ENCODE measurements at places on chromosomes 1 and 21.

DNA sequence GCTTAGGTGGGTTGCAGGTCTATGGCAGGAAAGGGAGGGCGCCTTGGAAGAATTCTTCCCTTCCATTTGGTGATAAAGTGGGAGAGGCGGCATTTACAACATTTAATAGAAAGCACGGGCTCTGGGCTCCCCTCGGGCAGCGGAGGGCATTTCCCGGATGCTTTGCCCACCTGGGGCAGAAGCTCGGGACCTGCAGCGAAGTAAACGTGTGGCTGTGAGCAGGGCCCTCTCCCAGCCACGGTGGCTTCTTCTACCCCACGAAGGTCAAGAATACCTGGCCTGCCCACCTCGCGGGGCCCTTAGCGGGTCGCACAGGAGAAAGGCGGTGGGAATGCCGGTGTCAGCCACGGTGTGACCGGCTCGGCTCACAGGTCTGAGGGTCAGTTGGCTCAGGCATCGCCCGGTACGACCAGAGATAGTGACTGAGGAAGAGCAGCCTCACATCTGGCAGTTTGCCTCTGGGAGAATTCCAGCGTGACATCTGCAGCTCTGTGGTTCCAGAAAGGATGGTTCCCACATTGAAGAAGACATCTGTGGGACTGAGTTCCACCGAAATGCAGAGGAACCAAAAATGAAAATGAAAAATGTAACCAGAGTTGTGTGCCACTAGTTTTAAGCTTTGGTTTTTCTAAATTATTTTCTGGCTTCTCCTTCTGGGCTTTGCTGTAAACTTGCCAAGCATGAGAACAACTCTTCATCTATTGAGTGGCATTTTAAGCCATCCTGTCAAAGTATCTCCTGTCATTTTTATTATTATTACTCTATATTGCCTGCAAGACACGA, 720 bp upstream of the F3 start:
- H3K27me3 ChIP-seq, result peaks cover 83% of the 10 kb centered on the region
- no peak for DNase-seq
- H3K27ac ChIP-seq, result peak overlapping the region; percentile 31

- no peaks in the 10 kb centered on the region for H3K27me3 ChIP-seq
- no peak overlapping the region for H3K4me3 ChIP-seq
- no peak for DNase-seq
- no peaks in the 10 kb centered on the region for H3K4me1 ChIP-seq
Measured at GRCh38 chr1:97186381-97186780, 464.8 kb downstream of the PTBP2 start.

- peak; percentile 53 for DNase-seq
- no peaks in the 10 kb centered on the region for H3K27me3 ChIP-seq
- H3K4me3 ChIP-seq, result peak overlapping the region; percentile 52
- peak overlapping the region; percentile 96 for H3K27ac ChIP-seq
- H3K4me1 ChIP-seq, result peaks cover 99% of the 10 kb centered on the region
- H3K36me3 ChIP-seq, result peaks cover 13% of the 10 kb centered on the region
Measured at GRCh38 chr1:111599781-111600693, 19.6 kb upstream of the RAP1A start.

DNA sequence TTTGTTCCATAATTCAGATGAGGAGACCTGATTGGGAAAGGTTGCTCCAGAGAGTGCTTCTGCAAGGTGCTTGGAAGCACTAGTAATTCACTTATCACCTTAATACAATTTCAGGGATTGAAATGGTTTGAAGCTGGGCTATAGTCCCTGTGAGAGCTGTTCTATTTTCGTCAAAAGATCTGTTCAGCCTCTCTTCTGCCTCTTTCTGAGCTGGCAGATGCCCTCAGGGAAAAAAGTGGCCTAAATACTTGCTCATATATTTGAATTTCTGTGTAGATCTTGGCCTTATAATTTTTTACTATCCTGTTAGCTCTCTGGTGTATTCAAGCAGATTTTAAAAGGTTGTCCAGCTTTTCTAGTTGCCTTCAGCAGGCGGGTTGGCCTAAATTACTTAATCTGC, 22.3 kb downstream of the C1orf146 start:
- H3K4me3 ChIP-seq, result no peak overlapping the region
- H3K27me3 ChIP-seq, result peaks cover 7% of the 10 kb centered on the region
- H3K27ac ChIP-seq, result no peak overlapping the region
- H3K36me3 ChIP-seq, result peaks cover 2% of the 10 kb centered on the region
- no peak for DNase-seq
- no peaks in the 10 kb centered on the region for H3K4me1 ChIP-seq

- no peaks in the 10 kb centered on the region for H3K36me3 ChIP-seq
- no peak for DNase-seq
- H3K4me1 ChIP-seq, result peaks cover 5% of the 10 kb centered on the region
- H3K27me3 ChIP-seq, result no peaks in the 10 kb centered on the region
- no peak overlapping the region for H3K4me3 ChIP-seq
Measured at GRCh38 chr1:89167590-89168230, 8.1 kb downstream of the GBP7 start.

- no peaks in the 10 kb centered on the region for H3K27me3 ChIP-seq
- no peak for DNase-seq
- no peak overlapping the region for H3K27ac ChIP-seq
- peaks cover 62% of the 10 kb centered on the region for H3K36me3 ChIP-seq
Measured at GRCh38 chr1:213201380-213202155, 150.5 kb downstream of the RPS6KC1 start.

DNA sequence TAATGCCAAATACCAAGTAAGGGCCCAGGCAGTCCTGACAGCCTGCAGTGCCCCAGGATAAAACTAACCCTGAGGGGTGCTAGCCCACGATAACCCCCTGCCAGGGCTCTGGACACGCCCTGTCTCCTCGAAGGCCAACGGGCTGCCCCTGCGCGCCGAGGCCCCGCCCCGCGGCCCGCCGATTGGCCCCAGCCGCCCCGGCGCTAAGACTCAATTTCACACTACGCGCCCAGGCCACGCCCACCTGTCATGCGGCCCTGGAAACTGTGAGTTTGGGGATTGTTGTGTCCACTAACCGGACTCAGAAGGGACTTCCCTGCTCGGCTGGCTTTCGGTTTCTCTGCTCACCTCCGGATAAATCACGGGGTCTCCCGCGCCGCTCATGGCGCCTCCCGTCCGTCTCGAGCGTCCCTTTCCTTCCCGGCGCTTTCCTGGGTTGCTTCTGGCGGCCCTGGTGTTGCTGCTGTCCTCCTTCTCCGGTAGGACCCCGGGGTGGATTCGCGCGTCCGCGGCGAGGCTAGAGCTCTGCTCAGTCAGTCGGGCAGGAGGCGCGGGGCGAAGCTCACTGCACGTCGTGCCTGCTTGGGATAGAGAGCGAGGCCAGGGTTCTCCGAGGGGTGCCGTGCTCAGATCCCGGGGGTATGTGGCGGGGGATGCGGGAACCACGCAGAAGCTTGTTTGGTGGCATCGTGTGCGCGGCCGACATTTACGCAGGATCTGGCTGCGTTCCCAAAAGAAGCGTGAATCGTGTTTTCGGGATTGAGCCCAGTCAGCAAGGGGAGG, at the start of gene CR1L:
TSS of gene CR1L (plus strand) at position 282 of the 783 bp plus-strand sequence. CDS start at position 383, 101 bp downstream.
- H3K27me3 ChIP-seq, result peaks cover 35% of the 10 kb centered on the region
- H3K27ac ChIP-seq, result no peak within 1 kb of the TSS
- no peaks in the 10 kb centered on the region for H3K36me3 ChIP-seq
- H3K4me3 ChIP-seq, result peak within 1 kb of the TSS; percentile 73
- peak; percentile 80 for DNase-seq
- peaks cover 13% of the 10 kb centered on the region for H3K4me1 ChIP-seq

DNA sequence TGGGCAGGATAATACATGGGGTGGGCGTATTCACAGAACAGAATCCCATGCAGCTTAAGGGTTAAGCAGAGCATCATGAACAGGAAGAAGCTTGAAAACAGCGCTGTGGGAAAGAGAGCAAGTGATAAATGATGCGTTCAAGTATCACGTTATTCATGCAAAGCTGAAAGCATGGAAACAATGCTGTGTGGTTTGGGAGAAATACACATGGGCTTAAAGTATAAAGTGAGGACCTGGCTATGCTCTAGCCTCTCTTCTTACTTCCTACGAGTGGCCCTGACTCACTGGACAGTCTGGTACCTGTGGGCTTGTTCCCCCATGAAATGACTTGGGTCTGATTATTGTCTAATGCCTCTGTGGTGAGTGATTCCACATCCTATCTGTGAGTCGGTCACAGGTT, 25.7 kb downstream of the TMPRSS2 start:
- no peaks in the 10 kb centered on the region for H3K4me1 ChIP-seq
- peaks cover 16% of the 10 kb centered on the region for H3K27me3 ChIP-seq
- no peak overlapping the region for H3K4me3 ChIP-seq
- H3K36me3 ChIP-seq, result no peaks in the 10 kb centered on the region

DNA sequence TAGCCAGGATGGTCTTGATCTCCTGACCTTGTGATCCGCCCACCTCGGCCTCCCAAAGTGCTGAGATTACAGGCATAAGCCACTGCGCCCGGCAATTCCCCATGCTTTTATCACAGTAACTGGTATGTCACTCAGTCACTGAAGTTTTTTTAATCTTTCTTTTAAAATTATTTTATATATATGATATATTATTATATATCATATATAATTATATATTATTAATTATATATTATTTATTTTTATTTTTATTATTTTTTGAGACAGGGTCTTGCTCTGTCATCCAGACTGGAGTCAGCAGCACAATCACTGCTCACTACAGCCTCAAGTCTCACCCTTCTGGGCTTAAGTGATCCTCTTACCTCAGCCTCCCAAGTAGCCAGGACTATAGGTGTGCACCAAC, 18.3 kb downstream of the RC3H1 start:
- no peak overlapping the region for H3K27ac ChIP-seq
- DNase-seq, result no peak
- no peak overlapping the region for H3K4me3 ChIP-seq
- peaks cover 34% of the 10 kb centered on the region for H3K36me3 ChIP-seq
- H3K4me1 ChIP-seq, result peaks cover 60% of the 10 kb centered on the region

DNA sequence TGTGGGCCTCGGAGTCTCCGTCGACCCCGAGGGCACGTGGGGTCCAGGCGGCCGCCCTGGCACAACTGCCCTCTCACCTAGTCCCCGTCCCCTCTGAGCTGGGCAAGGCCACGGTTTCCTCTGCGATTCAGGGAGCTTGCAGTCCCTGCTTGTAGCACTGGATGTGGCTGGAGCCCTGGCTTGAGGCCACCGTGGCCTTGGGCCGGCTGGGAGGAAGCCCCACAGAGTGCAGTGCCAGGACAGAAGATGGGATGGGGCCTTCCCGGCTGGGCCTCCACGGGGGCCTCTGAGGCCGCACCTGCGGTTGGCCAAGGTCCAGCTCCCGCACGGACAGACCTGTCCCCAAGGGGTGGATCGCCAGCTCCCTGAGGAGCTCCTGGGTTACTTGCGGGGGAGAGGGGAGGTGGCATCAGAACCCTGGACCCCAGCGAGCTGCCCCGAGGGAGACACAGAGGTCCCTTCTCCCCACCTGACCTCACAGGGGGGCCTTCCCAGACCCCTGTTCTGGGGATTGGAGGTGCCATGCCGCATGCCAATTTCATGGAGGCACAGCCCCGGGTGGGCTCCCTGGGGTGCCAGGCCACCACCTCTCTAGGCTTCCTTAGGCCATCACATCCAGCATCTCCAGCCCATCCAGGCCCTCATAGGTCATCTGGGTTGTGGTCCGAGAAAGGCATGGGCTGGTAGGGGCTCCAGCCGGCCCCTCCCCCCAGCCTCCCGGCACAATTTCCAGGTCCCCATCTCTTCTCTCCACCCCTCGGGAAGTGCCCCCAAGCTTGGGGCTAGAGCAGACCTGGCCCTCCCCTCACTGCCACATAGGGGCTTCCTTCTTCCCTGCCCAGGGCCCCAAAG, 80.8 kb downstream of the MORN1 start:
- H3K4me3 ChIP-seq, result no peak overlapping the region
- DNase-seq, result no peak
- peak overlapping the region; percentile 59 for H3K27ac ChIP-seq
- H3K27me3 ChIP-seq, result no peaks in the 10 kb centered on the region
- peaks cover 12% of the 10 kb centered on the region for H3K4me1 ChIP-seq

DNA sequence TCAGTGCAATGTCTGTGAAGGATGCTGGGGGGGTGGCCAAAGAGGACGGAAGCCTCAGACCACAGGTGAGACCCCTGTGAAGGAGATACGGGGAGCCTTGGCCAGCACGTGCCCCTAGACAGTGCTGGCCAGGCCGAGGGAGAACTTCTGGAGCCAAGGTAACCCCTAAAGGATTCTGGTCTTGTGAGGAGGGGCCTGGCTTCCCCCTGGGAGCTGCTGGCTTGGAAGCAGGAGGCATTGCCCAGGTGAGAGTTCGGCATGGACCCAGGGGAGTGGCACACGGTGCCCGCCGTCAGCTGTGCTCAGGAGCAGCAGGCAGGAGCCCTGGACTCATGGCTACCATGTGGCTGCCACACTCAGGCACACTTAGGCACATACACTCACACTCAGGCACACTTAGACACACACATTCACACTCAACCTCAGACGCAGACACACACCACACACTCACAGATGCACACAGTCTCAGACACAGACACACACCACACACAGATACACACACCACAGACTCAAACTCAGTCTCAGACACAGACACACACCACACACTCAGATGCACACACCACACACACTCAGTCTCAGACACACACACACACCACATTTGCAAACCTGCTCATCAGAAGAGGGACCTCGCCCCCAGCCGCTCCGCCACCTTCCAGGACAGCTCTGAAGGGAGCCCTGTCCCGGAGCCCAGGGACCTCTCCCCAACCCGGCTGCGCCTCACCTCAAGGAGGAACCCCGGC, 1.1 kb upstream of the COL6A2 start:
- DNase-seq, result peak; percentile 32
- no peaks in the 10 kb centered on the region for H3K36me3 ChIP-seq
- H3K27me3 ChIP-seq, result peaks cover 23% of the 10 kb centered on the region
- no peak overlapping the region for H3K27ac ChIP-seq
- peak overlapping the region; percentile 8 for H3K4me3 ChIP-seq

DNA sequence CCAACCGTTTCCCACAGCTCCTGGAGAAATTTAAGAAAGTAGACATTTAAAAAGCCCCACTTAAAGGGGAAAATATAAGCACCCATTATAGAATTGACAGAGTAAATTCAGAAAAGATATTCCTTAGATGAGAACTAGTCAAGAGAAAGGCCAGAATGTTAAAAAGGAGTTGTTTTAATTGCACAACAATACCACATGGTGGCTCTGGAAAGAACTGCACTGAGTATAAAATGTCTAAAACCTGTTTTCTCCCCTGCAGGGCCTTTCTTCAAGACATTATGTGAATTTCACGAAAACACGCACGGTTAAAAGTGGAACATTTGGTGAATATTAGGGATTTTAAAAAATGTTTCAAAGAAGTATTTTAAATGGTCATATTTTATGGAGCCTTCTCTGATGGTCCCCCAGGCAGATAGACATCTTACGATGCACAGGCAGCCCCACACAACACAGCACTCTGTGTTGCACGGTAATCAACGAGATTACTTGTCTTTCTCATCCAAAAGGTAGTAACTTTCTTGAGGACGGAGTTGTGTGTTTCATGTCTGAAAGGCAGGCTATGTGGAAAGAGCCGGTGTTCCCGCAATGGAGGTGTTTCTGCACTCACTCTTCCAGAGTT, 101.9 kb downstream of the PRRX1 start:
- H3K27me3 ChIP-seq, result peaks cover 11% of the 10 kb centered on the region
- DNase-seq, result no peak
- H3K27ac ChIP-seq, result no peak overlapping the region
- no peaks in the 10 kb centered on the region for H3K4me1 ChIP-seq
- no peaks in the 10 kb centered on the region for H3K36me3 ChIP-seq

DNA sequence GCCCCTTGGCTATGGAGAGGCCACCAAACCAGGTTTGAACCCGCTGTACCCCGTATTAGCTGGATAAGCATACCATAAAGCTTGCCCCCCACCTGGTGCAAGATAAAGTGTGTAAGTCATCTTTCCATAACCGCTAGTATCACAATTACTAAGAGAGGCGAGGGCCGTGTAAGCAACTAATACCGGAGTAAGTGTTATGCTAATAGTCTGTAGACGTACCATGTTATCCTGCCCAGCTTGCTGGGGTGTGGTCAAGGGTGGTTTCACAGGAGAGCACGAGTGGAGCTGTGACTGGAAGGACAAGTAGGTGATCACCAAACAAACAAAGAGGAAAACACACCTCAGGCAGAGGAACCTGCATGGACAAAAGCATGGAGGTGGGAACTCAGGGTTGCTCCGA, 3.6 kb upstream of the TNFRSF1B start:
- DNase-seq, result no peak
- peaks cover 74% of the 10 kb centered on the region for H3K4me1 ChIP-seq
- H3K4me3 ChIP-seq, result peak overlapping the region; percentile 9
- H3K27ac ChIP-seq, result peak overlapping the region; percentile 93
